ENCODE measurements at places on chromosomes 5 and 9.

DNA sequence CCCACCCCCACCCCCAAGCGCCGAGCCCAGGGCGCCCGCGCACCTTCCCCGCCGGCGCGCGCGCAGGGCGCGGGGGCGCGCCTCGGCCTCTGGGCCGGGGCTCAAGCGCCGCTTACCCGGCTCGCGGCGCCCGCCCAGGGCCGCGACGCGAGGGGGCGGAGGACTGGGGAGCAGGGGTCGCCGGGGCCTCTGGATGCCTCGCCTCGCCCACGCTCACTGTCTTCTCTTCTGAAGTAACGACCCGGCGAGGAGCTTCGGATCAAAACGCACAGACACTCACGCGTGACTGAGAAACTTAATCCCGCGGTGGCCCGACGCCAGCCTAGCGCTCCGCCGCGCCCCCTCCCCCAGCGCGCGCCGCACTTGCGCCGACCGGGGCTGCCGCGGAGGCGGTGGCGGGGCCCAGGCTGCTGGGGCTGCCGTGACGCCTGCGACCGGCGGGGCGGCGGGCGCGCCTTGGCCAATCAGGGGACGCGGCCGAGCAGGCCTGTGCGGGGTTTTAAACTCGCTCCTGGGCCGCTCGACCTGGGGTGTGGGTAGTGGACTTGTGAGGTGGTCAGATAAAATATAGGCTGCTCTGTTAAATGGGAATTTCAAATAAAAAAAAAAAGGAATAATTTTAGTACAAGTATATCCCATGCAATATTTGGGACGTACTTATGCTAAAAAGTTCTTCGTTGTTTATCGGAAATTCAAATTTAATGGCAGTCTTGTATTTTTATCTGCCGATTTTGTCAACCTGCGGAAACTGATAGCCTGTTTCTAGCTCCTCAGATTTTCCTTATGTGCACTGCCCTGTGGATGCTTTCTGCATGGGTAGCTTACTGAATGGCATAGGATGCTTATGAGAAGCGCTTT lies at the start of gene MPDZ:
MPDZ (minus strand) TSS at position 409 of the 858 bp plus-strand sequence. CDS start 29,377 bp downstream, outside the sequence.
- DNase-seq, result peak; percentile 60

GRCh38 chr9:81112627-81113452 lies 576.5 kb downstream of the TLE1 start:
- DNase-seq, result no peak

DNA sequence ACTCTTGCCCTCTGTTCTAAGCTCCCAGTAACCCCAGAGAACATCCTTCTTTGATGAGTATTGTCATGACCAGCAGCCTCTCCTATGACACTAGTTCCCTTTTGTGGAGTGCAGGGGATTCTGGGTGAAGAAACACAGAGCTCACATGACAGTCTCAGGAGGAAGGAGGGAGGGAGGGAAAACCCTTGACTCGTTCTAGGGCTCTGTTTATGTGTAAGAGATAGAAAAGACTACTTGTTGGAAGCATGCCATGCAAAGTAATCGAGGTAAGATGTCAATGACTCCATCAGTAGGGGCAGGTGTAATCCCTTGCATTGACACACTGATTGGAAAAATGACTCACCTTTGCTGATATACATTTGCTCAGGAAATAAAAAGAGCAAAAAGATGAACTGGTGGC lies 190.2 kb upstream of the ELL2 start:
- DNase-seq, result no peak

- no peak for DNase-seq
These were observed 107.4 kb downstream of the LMNB1 start for GRCh38 chr5:126884269-126884819.

GRCh38 chr9:126411225-126411947 lies 84.8 kb downstream of the MVB12B start:
- no peak for DNase-seq

- no peak for DNase-seq
These were observed 205.5 kb downstream of the NPR3 start for GRCh38 chr5:32916648-32917047.

DNA sequence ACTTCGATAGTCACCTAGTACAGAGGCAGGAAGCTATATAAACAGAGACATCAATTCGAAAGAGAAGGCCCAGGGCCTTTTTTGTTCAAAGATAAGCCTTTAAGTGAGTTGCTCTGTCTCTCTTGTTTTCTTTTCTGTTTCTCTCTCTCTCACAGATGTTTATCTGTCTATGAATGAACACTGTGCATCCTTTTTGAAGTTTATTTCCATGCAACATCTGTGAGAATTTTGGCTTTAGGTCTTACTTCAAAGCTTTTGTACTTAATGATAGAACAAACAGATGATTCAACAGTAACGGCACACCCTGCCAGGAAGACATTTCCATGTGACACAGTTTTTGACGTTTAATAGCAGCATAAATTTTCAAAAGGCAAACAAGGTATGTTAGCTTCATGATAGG lies 1413.1 kb upstream of the CDH6 start:
- DNase-seq, result no peak

DNA sequence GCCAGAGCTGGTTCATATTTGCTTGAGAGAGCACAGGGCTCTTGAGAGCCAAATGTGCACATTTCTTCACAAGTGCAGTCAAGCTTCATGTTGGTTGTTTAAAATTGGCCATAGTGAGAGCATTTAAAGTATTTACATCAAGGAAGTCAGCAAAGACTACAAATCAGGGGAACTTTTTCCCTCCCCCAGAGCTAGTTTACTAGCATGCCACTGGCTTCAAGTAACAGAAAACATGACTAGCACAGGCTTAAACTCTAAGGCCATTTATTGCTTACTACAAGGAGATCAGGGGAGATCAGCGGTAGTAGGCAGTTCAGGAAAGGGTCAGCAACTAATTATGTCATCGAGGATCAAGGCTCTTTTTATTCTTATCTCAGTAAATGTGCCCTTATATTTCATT lies 11.0 kb upstream of the CCDC171 start:
- DNase-seq, result no peak

GRCh38 chr9:77830618-77831285 lies 182.6 kb upstream of the GNA14 start:
- DNase-seq, result no peak

- DNase-seq, result no peak
These were observed 56.8 kb downstream of the ANGPTL2 start for GRCh38 chr9:127065592-127065991.

- DNase-seq, result no peak
These were observed 49.9 kb upstream of the TTC23L start for GRCh38 chr5:34789021-34789531.
